ENCODE measurements at places on chromosomes 4 and X. TPM values are rescaled to one million over a fixed set of nuclear protein-coding genes. Genes with fewer than 3 reads are reported as not detected.

DNA sequence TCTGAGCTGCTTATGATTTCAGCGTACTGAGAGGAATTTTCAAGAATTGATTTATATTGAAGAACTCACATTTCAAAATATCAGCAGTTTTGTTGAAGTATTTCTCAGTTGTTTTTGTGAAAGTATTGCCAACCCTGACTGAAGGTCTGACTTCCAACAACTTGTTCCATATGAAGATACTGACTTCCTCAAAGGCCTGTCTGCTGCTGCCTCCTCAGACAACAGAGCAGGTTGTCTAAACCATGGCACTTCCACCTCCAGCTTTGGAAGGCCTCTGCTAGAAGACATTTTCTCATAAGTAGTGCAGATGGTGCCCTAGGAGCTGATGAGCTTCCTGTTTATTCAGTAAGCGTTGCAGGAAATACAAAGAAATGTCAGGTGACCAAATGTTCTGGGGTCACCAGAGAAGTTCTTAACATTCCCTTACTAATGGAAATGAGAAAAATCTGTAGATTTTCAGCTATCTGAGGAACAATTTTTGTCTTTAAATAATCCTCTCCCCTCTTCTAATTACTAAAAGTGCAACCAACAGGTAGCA, 28.8 kb downstream of the FGF2 start:
- no peak for DNase-seq

DNA sequence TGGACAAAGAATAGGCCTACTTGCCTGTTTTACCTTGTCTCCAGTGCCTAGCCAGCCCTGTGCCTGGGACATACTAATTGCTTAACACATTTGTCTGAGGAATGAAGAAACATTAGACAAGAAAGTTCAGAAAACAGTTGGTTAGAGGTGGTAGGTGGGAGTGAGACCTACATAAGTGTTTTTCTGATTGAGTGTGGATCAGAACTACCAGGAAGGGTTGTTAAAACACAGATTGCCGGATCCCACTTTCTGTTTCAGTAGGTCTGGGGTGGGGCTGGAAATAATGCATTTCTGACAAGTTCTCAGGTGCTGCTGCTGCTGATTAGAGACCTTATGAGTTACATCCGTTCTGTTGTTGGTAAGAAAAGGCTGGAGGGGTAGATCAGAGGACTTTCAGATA, 5.7 kb upstream of the JADE1 start:
- DNase-seq = no peak

- peak; percentile 66 for DNase-seq
Observed at GRCh38 chr4:118280501-118281218, 72.1 kb downstream of the PRSS12 start.

DNA sequence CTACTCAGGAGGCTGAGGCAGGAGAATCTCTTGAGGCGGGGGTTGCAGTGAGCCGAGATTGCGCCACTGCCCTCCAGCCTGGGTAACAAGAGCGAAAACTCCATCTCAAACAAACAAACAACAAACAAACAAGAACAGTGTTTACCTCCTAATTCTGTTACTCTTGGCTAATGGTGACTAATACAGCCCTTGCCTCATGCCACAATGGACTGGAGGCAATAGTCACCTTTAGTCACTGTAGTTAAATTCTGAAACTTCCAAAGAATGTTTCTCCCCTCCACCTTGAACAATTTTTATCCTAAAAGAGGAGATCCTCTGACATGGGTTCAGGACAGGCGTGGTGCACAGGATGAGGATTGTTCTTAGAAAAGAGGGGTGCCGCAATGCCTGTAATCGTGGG, 241.2 kb upstream of the CTSO start:
- no peak for DNase-seq

DNA sequence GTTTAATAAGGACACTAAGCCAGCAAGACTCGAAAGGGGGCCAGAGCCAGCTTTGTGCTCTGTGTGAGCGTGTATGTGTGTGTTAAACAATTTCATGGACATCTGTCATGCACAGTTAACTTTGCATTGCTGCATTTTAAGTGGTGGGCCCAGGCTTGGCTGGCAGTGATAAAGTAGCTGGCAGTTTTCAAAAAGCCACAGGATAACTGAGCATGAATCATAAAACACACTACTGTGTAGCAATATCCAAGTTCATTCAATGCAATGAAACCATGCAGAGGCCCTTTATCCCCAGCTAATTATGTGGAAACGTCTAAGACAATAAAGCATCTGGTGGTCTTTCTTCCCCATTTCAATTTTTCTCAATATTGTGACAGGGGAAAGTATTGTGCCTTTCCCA, 132.9 kb downstream of the NKX6-1 start:
- DNase-seq = no peak

GRCh38 chrX:31353095-31353494, 281.3 kb upstream of the FTHL17 start:
- no peak for DNase-seq

DNA sequence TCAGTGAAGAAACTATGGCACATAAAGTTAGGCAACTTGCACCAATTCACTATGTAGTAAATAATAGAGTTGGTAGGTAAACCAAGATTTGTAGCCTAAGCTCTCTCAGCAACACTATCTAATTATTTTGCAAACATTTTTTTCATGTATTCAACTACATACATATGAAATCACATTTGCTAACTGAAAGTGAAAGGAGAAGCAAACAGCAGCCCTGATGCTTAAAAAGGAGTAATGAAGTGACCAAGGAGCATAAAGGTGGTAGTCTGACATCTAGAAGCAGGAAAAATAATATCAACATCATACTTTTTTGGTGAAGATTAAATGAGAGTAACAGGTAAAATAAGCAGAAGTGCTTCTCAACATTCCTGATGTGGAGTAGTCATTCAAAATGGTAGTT, 603.7 kb downstream of the GRXCR1 start:
- no peak for DNase-seq

DNA sequence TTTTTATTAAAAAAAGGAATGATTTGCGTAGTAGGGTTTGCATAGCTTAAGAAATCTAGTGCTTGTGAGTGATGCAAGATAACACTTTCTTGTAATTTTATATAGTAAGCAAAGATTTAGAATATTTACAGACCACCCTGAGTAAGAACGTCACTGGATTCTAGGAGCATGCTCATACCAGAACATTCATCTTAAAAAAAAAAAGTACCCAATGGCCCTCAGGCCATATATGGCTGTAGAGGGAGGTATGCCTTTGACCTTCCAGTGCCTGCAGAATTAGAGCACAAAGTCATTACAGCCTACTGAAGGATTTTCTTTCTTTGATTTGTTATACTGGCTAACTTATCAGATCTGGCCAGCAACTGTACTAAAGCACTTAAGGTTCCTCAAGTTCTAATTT, 236.3 kb upstream of the GYPA start:
- DNase-seq = no peak

DNA sequence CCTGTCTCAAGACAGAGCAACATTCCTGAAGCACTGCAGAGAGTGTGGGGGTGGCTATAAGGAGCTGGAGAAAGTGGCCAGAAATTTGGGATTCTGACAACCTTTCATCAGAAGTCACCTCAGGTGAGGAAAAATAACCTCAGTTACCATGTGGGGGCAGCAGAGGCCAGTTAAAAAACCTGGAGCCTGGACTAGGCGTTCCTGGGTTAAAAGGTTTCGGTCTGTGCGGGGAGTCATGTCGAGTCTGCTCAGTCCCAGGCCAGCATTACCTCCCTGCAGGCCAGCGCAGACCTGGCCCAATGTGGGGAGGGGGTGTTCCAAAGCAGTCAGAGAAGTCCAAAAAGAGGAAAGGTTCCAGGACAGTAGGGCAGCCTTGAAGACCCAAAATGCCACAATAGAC, 10.9 kb upstream of the NALF2 start:
- no peak for DNase-seq

- DNase-seq = no peak
Observed at GRCh38 chr4:40564815-40565483, 64.7 kb downstream of the RBM47 start.

GRCh38 chr4:71275004-71275403, 63.8 kb upstream of the SLC4A4 start:
- DNase-seq = no peak

DNA sequence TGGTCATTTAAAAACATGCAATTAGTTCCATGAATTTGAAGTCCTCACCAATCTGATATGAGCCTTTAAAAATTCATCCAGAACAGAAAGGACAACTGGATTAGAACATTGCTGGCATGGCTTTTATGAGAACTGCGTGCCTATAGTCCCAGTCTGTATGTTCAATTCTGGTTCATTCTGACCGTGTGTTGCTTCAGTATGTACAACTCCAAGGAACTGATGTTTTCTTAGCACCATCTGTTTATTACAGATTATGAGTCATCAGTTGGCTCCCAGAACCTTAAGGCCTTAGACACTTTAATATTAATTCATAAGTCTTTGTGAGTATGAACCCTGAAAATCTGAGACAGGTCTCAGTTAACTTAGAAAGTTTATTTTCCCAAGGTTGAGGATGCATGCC, 115.0 kb downstream of the CEP44 start:
- DNase-seq = no peak

GRCh38 chr4:142566243-142566642, 279.9 kb downstream of the INPP4B start:
- DNase-seq = no peak

DNA sequence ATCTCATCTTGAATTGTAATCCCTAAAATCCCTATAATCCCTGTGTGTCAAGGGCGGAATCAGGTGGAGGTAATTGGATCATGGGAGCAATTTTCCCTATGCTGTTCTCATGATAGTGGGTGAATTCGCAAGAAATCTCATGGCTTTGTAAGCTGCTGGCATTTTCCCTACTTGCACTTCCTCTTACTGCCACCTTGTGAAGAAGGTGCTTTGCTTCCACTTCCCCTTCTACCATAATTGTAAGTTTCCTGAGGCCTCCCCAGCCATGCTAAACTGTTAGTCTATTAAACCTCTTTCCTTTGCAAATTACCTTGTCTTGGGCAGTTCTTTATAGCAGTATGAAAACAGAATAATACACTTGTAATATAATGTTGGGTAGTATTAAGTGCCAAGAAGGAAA, 1087.4 kb upstream of the SLIT2 start:
- no peak for DNase-seq

BCAP31 gene
- 118 TPM for total RNA-seq

WDR17 gene
- total RNA-seq = 0.63 TPM

SEC24D gene
- 19.8 TPM for total RNA-seq
